ENCODE measurements at places on chromosomes 11 and 22.

GRCh38 chr11:123173856-123174186, 21.2 kb downstream of the CLMP start:
- DNase-seq, result no peak

DNA sequence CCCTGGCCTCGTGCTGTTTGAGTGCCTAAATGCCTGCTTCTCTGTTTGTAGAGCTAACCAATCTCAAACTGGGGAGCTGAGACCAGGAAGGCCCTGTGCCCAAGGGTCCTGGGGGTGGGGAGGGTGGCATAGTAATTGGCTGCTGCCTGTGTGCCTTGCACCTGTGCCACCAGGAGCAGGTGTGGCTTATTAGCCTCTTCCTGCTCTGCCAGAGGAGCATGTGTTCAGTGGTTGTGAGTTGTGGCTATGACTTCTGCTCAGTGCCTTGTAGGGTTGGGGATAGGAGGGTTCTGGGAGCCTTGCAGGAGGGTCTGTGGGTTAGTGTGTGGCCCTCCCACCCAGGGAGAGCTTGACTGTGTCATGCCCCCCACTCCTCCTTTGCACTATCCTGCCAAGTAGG, 109.2 kb downstream of the ZBTB16 start:
- DNase-seq, result no peak

GRCh38 chr11:116590844-116591570, 181.8 kb downstream of the BUD13 start:
- DNase-seq, result no peak

GRCh38 chr22:29449296-29449875, 11.0 kb downstream of the RFPL1 start:
- DNase-seq, result no peak

- DNase-seq, result no peak
Observed at GRCh38 chr11:19680829-19681368, 31.7 kb upstream of the NAV2 start.

GRCh38 chr11:74520316-74520715, 26.8 kb upstream of the LIPT2 start:
- no peak for DNase-seq

DNA sequence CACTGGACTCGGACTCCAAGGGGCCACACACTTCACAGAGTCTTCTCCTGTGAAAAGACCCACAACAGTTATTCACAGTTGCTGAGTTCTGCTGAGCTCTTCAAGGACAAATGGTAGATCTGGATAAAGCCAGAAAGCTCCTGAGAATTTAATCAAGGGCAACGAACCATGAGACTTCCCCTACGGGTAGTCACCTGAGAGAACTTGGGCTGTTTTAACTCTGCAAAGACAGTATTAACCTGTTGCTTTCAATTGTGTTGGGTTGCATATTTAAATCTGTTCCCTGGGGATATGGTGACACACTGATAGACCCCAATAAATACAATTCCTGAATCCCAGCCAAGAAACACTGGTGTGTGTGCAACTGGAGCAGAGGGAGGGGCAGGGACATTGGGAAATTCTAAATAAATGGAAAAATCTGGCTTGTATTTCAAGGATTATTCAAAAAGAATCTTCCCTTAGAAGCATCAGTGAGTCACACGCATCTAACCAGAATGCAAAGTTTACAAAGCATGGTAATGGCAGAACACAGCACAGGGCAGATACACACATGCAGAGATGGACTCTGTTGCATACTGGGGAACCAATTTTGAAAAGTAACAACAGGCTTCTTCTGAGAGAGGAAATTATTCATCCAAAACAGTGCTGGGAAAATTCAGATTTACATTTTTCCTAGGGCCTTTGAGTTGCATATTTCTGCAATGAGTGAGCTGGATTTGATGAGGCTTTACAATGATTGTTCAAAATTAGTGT, 4.0 kb downstream of the KCNJ1 start:
- no peak for DNase-seq

- DNase-seq, result no peak
Observed at GRCh38 chr22:21010426-21011113, 4.4 kb upstream of the P2RX6 start.

Data from SHP77 (cell line).